Immature natural killer cell (primary cell): ENCODE measurements at places on chromosomes 5 and 9. TPM values are rescaled to one million over a fixed set of nuclear protein-coding genes. Genes with fewer than 3 reads are reported as not detected.

DNA sequence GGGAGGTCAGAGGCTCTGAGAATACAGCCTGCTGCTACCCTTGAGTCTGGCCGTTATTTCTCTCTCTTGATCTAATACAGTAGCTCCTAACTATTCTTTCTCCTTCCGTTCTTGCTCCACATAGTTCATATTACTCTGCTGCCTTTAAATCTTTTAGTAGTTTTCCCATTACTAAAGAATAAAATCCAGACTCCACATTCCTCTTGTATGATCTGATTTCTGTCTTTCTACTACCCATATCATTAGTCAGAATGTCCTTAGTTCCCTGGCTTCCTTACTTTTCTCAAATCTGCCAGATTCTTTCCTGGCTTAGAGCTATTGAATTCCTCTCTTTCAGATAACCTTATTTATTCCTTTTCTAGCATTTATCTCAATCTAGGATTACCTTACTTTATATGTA, 40.0 kb downstream of the MARCHF6 start:
- DNase-seq = no peak

DNA sequence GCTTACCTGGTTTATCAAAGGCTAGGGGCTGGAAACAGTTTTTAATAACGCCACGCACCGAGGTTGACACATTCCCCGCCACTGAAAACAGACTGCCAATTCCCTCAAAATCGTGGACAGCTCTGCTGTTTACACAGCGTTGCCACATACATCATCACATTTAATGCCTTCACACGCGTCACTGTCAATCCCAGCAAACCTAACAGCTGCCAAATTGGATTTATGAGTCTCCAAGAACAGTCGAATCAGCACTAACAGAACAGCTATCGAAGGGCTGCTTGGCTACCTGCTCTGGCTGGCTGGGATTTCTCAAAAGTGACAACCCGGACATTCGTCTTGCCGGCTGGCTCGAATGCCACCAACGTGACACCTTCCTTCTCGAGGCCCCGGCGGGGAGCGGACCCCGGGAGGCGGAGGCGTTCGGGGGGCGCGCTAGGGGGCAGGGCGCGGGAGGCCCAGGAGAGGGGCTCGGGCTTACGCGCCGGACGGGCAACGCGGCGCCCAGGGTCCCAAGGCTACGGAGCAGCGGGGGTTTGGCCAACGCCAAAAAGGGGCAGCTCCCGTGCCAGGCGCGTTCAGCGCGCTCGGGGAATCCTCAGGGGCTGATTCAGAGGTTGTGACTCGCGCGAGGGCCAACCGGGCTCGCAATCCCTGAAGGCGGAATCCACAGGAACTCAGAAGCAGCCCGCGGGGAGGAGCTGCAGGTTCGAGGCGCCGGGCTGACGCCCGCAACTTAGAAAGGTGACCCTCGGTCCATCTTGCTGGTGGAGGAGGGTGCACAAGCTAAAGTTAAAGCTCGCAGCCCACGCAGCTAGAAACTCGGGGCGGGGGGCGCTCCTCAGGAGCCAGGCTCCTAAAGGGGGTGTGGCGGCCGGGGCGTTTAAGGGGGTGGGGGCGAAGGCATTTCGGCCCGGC, 1.2 kb downstream of the CDC14B start:
- DNase-seq = no peak

DNA sequence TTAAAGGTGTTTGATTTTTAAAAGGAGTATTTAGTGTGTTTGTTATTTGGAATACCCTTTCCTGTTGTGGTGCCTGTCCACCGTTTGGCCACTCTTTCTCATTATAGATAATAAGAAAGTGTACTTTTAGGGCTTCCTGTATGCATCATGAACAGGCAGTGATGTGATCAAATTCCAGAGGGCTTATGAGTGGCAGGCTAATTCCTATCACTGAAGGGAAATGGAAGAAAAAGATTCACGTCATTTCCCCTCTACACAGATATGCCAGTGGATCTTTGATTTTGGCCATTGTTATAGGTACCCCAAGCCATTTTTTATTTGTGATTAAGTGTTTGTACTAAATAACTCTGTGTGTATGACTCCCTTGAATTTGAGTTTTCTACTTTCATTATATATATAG, 37.1 kb downstream of the RPS6 start:
- no peak for DNase-seq

GRCh38 chr5:83048277-83048676, 28.9 kb downstream of the TMEM167A start:
- no peak for DNase-seq

The BTNL3 gene
- polyA plus RNA-seq = not detected

DNA sequence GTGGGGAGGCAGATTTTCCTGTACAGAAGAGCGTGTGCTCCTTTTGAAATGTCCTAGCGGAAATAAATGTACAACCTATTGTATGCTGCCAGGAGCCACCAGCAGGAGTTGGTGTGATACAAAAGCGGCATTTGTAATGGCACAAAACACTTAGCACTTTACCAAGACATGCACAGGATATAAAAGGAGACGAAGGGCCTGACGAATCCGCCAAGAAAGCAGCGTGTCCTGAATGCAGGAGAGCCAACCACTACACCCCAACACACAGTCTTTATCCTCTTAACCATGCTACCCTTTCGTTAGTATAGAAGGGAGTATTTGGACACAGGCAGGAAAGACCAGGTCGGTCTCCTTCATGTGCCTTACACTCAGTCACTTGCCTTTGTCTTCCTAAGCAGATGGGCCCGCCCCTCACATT, 218.1 kb downstream of the TRIM32 start:
- DNase-seq = no peak

The C1QTNF2 gene
- not detected for polyA plus RNA-seq

- DNase-seq = no peak
These were observed 45.3 kb downstream of the ICE1 start for GRCh38 chr5:5467737-5468136.

The ZNF608 gene
- not detected for polyA plus RNA-seq
